ENCODE measurements at places on chromosomes 13 and 19. TPM values are rescaled to one million over a fixed set of nuclear protein-coding genes. Genes with fewer than 3 reads are reported as not detected.

The PABPC3 gene
- total RNA-seq = not detected

The LYPD3 gene
- total RNA-seq = 0.67 TPM

The TLE2 gene
- total RNA-seq = 1.1 TPM

The MED16 gene
- total RNA-seq = 24.5 TPM

The CSNK1G2 gene
- 81.9 TPM for total RNA-seq

The SLC10A2 gene
- total RNA-seq = not detected

Measured in melanocyte of skin (primary cell).